ENCODE measurements at places on chromosomes 6 and 20.

GRCh38 chr6:106715922-106716321 is 86.5 kb downstream of the QRSL1 start:
- no peak for DNase-seq

GRCh38 chr6:73585566-73586415 is 65.0 kb upstream of the EEF1A1 start:
- DNase-seq, result no peak

- DNase-seq, result no peak
Observed at GRCh38 chr20:9626357-9626756, 112.0 kb downstream of the LAMP5 start.

DNA sequence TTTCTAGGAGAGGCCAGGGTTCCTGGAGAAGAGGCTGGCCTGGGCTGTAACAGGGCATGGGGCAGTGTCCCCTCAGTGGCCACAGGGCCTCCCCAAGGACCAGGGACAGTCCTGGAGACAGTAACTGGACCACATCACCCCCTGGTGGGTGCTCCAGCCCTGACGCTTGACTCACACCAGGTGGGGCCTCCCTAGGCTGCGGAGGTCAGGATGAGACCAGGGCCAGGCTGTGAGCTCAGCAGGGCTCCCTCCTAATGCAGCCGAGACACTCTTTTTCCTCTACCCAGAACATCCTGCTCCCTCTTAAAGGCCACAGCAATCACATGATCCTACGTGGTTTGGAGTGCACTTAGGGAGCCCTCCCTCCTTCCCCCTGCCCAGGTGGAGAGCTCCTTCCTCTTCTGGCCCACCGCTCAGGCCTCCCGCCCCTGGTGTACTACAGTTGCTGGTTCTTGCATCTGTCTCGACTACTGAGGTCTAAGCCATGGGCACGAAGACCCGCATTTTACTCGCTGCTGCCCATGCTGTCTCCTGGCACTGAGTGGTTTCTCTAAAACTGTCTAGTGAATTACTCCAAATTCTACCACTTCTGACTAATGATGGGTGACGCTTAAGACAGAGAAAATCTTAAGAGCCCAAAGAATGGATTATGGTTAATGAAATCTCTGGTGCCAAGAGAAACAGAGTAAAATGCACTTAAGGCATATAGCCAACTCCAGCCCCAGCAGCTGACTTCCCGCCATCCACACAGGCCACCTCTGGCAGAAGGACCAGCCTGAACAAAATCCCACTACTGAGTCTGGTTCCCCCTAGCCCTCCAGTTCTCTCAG is 166.1 kb upstream of the CST7 start:
- no peak for DNase-seq

DNA sequence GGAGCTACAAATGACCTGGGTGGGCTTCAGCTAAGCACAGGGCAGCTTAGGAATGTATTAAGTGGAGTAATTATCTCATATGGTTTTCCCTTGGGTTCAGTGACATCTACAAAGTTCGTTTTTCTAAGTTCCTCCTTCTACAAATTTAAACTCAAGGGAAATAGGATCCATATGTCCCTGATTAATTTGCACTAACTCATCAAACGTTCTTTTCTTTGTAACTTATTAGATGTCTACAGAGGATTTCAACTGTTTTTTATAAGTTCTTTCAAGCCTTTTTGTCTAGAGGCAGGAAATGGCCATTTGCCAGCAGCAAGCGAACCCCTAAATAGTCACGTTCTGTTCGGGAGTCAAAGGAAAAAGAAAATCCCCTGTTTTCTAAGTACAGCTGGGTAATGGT is 1060.3 kb downstream of the KIF16B start:
- no peak for DNase-seq

GRCh38 chr20:48002517-48002970 is 217.3 kb upstream of the SULF2 start:
- no peak for DNase-seq

- no peak for DNase-seq
Observed at GRCh38 chr20:63696306-63696627, 185 bp upstream of the TNFRSF6B start.

- no peak for DNase-seq
Observed at GRCh38 chr6:166498661-166499349, 87.7 kb downstream of the RAMACL start.

GRCh38 chr6:143731789-143732188 is 54.0 kb downstream of the PHACTR2 start:
- DNase-seq, result no peak

GRCh38 chr20:59645761-59646171 is 41.4 kb downstream of the PHACTR3 start:
- DNase-seq, result no peak

DNA sequence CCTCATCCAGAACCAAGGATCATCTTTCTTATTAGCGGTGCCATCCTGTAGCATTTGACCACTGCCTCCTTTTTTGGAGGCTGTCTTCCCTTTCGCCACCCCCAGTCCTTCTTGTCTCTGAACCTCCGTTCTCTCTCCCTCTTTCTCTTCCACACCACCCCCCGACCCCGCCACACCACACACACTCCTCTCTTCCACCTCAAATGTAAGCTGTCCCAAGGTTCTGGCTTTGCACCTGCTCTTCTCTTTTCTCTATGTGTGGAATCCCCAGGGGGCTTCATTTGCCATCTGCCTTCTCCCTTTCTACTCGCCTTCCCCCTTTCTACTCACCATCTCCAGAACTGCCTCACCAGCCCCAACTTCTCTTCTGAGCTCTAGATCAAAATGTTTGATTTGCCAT is 111.3 kb upstream of the CDYL start:
- DNase-seq, result no peak

GRCh38 chr6:105087571-105088211 is 92.1 kb downstream of the POPDC3 start:
- DNase-seq, result no peak

GRCh38 chr20:10523443-10523842 is 88.3 kb downstream of the SLX4IP start:
- DNase-seq, result no peak

DNA sequence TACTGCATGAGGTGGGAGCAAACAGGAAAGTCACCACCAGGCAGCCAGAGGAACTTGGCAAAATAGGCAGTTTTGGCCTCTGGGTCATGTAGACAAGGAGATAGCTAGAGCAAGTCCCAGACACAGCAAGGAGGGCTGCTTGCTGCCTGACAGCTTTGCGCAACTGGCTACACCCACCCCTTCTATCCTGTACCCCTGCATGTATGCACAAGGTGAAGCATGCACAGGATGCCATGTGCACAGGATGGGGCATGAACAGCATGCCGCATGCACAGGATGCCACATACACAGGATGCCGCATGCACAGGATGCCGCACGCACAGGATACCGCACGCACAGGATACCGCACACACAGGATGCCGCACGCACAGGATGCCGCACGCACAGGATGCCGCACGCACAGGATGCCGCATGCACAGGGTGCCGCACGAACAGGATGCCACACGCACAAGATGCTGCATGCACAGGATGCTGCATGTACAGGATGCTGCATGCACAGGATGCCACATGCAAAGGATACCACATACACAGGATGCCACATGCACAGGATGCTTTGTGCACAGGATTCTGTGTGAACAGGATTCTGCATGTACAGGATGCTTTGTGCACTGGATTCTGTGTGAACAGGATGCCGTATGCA is 104.9 kb upstream of the IYD start:
- no peak for DNase-seq

GRCh38 chr6:36241728-36242127 is 28.1 kb upstream of the PNPLA1 start:
- DNase-seq, result no peak

DNA sequence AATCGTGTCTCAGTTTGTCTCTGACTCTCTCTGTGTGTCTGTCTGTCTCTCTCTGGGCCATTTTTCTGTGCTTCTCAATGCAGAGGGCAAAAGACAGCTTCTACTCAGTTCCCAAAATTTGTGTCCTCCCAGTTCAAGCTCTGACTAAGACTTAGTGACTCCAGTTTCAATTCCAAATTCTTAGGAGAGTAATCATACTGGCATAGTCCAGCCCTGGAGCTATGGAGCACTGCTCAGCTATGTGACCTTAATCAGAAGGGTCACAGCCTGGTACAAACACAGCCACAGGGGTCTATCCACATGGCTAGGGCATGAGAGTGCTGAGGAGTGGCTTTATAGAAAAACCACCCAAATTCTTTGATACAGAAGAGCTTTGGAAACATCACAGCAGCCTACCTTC is 91.9 kb downstream of the FOXF2 start:
- no peak for DNase-seq

- DNase-seq, result no peak
Observed at GRCh38 chr6:134511984-134512683, 194.2 kb upstream of the SGK1 start.

DNA sequence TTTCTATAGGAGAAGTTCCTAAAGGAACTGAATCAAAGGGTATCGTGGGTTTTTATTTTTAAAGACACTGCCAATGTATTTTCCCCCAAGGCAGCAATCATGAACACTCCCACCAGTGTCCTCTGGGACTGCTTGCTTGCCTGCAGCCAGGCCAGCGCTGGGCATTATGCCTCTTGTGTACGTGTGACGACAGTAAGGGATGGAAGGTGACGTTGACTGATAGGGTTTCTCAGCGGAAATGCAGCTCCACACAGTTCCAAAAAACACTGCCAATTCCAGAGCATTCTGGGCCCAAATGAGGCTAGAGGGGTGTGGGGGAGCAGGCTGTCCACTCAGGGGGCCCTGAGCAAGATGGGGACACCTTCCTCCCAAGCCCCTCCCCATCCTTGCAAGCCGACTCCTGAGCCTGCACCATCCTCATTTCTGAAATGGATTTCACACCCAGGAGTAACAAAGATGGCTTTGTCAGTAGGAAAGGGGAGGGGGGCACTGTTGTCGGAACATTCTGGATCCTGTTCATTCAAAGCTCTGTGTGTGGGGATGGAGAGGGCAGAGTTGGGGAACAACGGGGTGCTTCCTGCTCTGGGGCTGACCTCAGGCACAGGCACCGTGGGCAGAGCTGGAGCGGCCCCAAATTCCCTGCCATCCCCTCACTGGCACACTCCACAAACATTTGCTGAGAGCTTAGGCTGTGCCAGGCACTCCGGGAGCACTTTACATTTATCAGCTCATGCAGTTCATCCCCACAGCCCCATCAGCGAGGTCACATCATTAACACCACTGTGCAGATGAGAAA is 20.0 kb downstream of the PREX1 start:
- DNase-seq, result no peak

GRCh38 chr20:20051767-20052073 is 546 bp downstream of the CRNKL1 start:
- no peak for DNase-seq

- DNase-seq, result no peak
Observed at GRCh38 chr20:19824861-19825260, 66.8 kb downstream of the RIN2 start.

GRCh38 chr6:24959319-24959718 is 23.6 kb upstream of the RIPOR2 start:
- DNase-seq, result no peak

DNA sequence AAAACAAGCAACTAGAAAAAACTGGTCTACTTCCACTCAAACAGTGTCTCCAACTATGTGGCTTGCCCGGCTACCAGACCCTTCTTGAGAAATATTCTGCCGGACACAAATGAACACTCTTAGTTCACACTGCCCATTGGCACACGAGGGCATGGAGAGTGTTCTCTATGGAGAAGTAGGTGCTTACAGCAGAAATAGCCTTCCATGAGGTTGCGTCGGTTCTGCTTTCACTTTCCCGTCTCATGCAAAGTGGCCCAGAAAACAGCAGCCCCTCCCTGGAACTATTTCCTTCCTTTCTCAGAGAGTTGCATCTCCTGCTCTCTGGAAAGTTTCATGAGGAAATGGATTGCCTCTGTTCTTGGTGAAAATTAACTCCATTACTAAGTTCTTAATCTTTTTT is 9.5 kb upstream of the HLA-DOA start:
- no peak for DNase-seq

GRCh38 chr6:168179702-168180382 is 100.8 kb upstream of the FRMD1 start:
- DNase-seq, result no peak

DNA sequence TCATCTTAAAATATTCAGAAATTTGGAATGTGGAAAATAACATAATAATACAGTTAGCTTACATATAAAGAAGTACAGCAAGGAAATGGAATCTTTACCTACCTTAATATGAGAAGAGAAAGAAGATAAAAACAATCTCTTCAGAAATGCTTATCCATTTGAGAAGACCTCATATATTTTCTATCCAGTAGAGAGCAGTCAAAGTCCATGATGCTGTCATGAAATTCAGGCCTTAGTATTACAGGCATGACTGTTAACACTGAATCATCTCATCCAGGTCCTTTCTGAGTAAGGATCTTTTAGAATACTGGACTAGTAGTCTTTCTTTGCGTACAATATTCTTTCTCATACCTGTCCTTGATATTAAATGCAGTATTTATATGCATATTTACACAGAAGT is 713.4 kb downstream of the CD109 start:
- DNase-seq, result no peak

DNA sequence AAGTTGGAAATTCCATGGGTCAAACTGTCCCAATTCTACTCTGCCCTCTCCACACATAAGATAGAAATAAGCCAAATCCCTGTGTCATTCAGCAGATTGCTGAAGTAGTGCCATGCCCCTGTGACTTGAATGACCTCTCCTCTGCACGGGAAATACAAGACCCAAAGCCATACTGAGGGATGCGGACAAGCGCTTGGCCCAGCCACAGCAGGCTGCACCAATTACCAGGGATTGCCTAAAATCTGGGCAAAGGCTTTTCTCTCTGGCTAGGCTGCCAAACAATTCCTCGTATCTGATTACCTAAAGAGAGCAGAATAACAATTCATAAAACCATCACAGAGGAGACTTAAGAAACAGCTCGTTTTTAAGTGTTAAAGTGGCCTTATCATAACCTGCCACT is 421.8 kb upstream of the JARID2 start:
- DNase-seq, result no peak

DNA sequence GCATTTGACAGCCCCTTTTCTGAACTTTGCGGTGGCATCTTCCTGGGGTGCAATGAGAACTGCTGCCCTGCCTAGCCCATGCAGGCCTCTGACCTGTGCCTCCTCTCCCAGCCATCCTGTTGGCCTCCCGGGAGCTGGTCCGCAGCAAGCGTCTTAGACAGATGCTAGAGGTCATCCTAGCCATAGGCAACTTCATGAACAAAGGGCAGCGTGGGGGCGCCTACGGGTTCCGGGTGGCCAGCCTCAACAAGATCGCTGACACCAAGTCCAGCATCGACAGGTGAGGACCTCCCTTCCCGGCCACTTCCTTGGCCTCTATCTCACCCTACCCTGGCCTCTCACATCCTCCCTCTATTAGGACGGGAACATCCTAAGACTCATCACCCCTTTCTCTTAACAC is 37.6 kb downstream of the MOCS1 start:
- no peak for DNase-seq

- no peak for DNase-seq
Observed at GRCh38 chr20:6180531-6180930, 57.7 kb upstream of the FERMT1 start.

- DNase-seq, result no peak
Observed at GRCh38 chr6:144928847-144929246, 643.7 kb downstream of the UTRN start.

- DNase-seq, result no peak
Observed at GRCh38 chr6:5771759-5772390, 234.8 kb downstream of the NRN1 start.

- no peak for DNase-seq
Observed at GRCh38 chr6:153842491-153842890, 196.5 kb upstream of the OPRM1 start.

- no peak for DNase-seq
Observed at GRCh38 chr20:1707588-1708449, 50.2 kb upstream of the SIRPG start.
